ENCODE measurements at places on chromosomes 11 and 22.

GRCh38 chr11:130055617-130056016 lies 14.1 kb upstream of the APLP2 start:
- DNase-seq = no peak

- no peak for DNase-seq
Observed at GRCh38 chr11:43797337-43797736, 83.3 kb upstream of the ALKBH3 start.

DNA sequence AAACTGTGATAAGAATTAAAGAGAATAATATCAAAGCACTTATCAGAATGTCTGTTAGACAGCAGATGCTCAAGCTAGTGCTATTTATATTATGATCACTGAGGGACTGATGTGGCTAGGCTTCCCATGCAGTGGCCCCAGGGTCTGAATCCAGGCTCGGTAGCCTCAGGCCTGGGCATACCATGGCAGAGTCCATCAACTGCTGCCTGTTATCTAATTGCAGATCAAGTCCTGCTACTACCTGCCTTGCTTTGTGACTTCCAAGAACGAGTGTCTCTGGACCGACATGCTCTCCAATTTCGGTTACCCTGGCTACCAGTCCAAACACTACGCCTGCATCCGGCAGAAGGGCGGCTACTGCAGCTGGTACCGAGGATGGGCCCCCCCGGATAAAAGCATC lies 57.5 kb downstream of the TIMP3 start:
- DNase-seq = no peak

GRCh38 chr11:45924927-45925326 lies 2.5 kb downstream of the LARGE2 start:
- no peak for DNase-seq

GRCh38 chr11:43434893-43435292 lies 76.2 kb downstream of the TTC17 start:
- DNase-seq = no peak

DNA sequence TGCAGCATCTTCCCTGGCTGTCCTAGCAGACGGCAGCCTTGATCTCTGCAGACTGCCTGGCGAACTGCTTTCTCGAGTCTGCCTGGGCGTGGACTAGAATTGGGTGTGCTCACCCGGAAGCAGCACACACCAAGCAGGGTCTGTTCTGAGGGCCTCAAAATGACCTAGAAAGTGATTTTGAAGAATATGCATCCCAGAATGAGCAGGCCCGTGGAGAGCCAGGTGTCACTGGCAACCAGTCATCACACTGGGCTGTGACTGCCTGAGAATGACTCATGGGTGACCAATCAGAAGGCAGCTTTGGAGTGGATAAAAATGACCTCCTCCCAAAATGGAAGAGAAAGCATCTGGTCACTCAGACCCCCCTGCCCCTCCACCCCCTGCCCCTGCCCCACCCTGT lies 114.9 kb upstream of the NECTIN1 start:
- no peak for DNase-seq

- DNase-seq = no peak
Observed at GRCh38 chr11:13685461-13686108, 17.1 kb downstream of the FAR1 start.

- no peak for DNase-seq
Observed at GRCh38 chr22:24937114-24937513, 9.4 kb downstream of the LHFPL7 start.

DNA sequence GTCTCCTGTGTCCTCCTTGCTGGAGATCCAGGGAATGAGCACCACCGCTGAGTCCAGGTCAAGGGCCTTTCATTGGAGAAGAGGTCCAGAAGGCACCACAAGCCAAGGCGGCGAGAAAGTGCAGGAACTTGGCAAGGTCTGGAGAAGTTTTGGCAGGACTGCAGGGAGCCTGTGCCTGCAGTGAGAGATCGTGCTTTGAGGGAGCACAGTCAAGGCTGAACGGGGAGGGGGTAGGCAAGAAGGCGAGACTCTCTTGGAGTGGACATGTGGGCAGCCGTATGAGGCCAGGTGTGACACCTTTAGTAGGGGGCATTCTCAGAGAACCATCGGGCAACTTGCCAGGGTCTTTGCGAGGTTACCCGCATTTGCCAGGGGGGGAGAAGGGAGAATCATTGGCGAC lies 30.5 kb downstream of the LRRC10B start:
- DNase-seq = no peak

DNA sequence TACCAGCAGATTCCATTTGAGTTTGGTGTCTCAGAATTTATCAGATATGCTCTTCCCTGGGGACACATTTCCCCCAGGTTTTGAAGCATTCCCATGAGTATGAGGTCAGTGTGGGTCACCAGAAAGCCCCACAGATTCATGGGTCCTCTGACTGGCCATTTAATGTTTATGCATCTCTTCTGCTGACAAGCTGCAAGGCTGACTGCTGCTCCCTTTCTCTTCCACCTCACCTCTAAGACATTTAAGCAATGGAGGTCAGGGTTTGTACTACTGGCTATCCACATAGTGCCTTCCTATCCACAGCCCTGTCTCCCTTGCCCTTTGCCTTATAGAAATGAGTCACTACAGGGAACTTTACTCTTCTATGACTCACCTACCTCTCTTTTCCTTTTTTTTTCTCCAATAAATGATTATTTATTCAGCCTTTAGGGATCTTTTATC lies 106.0 kb upstream of the TIMP3 start:
- DNase-seq = no peak

DNA sequence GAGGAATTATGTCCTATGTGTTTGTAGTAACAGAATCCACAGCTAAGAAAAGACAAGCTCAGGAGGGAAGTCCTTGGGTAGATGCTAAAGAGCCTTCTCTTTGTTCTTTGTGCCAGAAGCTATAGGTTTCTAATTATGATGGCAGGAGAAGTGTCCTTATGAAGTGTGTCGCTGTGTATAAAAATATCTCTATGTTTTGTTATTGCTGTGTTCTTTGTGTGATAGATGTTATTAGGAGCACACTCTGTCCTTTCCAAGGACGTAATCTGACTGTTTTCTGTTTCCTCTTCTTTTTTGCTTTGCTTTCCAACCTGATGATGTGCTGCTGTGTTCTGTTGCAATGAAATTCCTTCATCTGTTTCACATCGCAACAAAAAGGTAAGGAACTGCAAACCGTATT lies 171.9 kb downstream of the NCAM1 start:
- DNase-seq = no peak

DNA sequence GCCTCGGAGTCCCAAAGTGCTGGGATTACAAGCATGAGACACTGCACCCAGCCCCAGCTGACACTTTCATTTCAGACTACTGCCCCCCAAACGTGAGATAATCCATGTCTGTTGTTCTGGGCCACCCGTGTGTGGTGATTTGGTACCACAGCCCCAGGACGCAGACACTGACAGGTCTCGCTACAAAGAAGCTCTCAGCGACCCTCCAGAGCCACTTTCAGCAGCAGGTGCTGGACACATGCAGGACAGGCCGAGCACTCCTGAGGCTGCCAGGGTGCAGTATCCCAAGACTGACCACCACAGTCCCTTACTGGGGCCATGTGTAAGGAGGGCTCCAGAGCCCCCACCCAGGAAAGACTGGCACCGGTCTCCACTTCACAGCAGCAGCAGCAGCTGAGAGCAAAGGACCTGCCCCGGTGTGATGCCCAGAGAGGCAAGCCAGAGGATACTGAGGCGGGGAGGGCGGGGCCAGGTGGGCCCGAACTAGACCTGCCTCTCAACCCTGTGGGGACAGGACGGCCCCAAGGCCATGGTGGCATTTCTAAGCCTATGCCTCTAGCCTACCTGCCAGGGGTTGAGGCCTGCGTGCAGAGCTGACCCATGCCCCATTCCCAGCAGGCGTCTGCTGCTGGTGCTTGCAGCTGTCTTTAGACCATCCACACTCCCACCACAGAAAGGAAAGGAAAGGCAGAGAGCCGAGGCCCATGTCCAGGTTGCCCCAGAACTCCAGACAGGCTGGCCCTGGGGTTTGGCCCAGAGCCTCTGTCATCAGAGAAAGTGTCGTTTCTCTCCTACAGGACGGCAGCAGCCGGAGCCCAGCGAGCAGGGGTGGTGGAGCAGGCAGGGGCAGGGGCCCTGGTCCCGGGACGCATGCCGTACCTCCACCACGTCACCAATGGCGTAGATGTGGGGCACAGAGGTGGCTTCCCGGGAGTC lies 28.0 kb upstream of the GNB1L start:
- DNase-seq = no peak

GRCh38 chr22:46607483-46608114 lies 12.6 kb upstream of the GRAMD4 start:
- DNase-seq = no peak

DNA sequence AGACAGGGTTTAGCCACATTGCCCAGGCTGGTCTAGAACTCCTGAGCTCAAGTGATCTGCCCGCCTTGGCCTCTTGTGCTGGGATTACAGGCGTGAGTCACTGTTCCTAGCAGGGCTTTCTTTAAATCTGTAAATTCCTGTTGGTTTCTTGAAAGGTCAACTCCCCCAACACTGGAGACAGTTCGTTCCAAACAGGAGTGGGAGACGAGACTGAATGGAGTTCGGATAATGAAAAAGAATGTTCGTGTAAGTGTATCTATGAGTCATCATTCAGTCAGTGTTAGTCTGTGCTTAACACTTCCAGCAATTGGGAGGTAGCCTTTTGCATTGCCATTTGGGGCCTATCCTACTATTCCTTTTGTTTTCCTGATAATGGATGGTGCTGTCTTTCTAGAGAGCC lies 10.0 kb upstream of the BACE1-AS start:
- DNase-seq = no peak

DNA sequence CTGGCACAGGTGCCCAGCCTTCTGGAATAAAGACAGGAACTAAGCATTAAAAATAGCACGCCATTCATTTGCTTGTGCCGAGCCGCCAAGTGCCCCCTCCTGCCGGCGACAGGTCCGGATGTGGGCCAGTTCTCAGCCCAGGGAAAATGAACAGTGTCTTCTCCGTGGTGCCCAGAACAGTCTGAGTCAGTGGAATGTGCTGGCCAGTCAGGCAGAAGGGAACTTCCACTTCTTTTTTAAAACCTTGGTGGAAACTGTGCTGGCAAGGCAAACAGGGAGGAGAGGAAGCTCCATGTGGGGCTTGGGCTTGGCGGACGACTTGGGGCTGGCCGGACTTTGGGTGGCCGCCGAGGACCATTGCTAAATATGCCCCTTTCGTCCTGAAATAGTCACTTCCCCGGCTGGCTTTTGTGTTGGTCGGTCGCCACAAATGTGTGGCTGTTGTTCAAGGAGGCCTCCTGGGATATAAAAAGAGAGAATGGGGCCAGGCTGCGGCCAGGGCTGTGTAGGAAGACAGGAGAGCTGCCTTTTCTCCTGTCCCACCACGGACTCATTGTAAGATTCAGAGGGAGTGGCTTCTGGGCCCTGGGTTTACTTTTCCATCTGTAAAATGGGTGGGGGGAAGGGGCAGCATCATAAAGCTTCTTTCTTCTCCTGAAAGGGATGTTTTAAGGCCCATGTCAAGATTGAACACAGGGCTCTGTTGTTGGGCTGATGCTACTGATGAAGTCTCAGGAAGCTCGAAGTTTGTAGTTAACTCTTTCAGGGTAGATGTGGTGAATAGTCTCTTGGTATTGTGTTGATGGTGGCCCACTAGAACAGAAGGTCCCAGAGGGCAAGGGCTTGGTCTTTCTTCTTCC lies 101.0 kb downstream of the PTPRJ start:
- DNase-seq = no peak

GRCh38 chr11:130122141-130122575 lies 37.4 kb upstream of the ST14 start:
- DNase-seq = no peak

GRCh38 chr11:81207421-81208054 lies 1526.1 kb downstream of the FAM181B start:
- DNase-seq = no peak

DNA sequence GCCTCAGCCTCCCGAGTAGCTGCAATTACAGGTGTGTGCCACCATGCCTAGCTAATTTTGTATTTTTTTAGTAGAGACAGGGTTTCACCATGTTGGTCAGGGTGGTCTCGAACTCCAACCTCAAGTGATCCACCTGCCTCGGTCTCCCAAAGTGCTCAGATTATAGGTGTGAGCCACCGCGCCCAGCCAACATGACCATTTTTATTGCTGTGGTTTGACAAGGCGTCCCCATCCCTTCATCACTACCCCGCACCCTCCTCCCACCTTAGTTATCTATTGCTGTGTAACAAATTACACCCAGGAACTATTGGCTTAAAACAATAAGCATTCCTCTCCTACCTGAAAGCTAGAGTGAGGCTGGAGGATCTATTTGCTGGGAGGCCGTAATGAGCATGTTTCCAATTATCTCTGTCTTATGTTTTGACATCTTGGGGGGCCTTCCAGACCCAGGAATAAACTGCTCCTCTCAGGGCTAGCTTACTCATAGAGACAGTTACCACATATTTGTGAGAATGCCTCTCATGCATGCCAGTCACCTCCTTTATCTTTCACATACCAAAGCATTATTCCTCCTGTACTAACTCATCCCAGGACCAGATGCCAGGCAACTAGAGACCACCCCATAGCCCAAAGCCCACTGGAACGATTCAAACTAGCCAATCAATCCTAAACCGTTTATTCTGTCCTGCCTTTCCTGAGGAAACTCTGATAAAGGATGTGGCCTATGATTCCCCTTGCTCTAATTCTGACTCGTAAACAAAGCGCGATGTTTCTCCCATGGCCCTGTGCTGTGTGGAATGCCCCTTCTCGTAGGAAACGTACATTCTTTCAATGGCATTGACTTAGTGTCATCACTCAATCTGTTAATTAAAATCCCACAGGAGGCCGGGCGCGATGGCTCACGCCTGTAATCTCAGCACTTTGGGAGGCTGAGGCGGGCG lies 19.4 kb downstream of the SNU13 start:
- no peak for DNase-seq

GRCh38 chr11:68897441-68897840 lies 6.2 kb downstream of the MRPL21 start:
- no peak for DNase-seq

DNA sequence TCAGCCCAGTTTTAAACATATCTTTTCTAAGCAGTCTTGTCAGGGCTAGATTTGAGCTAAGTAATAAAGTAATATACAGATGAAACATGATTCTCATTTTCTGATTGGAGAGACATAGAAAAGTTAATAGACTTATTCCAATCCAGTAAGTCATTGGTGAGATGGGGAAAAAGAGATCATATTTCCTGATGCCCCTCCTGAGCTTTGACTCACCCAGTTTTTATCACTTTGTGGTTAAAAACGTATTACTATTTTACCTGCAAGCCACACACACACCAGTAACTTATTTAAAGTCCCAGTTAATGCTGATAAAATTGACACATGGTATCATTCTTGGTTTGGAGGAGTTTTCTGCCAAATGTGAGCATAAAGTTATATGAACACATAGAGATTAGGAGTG lies 306.8 kb downstream of the CADM1 start:
- no peak for DNase-seq

- no peak for DNase-seq
Observed at GRCh38 chr11:63814383-63814736, 1.1 kb downstream of the SPINDOC start.

DNA sequence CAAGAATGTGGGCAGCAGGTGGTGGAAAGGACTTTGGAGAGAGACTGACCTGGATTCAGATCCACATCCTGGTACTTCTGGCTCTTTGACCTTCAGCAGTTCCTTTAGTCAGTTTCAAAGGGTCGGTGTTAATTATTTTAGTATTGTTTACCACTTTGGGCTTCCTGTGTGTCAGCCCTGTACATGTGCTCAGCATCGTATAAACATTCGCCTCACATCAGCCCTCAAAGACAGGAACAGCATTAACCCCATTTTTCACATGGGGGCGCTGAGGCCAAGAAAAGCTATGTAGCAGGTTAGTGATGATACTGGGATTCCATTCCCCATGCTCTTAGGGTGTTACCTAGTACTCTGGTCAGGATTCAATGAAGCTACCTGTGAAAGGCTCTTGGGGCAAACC lies 72.1 kb upstream of the YWHAH start:
- DNase-seq = no peak

All from T-helper 9 cell (primary cell).